ENCODE measurements at places on chromosomes 11 and 22.

- no peak for DNase-seq
These were observed 44.8 kb downstream of the GAS2 start for GRCh38 chr11:22711071-22711770.

- DNase-seq: no peak
These were observed 442 bp downstream of the PELI3 start for GRCh38 chr11:66467034-66467659.

DNA sequence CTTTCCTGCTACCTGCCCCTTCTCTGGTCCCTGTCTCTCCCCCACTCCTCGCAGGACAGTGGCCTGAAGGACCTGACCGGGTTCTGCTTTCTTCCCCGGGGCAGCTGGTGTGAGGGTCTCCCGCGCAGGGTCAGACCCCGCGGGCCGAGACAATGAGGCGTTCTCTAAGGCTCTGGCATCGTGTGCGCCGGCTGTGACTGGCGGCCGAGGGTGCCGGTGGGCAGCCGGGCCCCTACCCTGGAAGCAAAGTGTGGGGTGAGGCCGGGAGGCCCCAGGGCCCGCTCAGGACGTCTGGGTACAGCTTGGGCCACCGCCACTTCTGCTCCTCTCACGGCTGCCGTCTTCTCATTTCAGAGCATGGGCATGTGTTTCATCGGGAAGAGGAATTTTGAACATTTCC is 16.3 kb downstream of the TRMU start:
- DNase-seq: no peak

- no peak for DNase-seq
These were observed 10.3 kb downstream of the C1QTNF6 start for GRCh38 chr22:37177755-37178154.

GRCh38 chr11:45881708-45882368 is 3.6 kb upstream of the MAPK8IP1 start:
- no peak for DNase-seq

GRCh38 chr11:65560555-65561418 is 2.6 kb upstream of the LTBP3 start:
- DNase-seq: peak; percentile 73
